Cortex of kidney (tissue), 1 donor: ENCODE measurements at places on chromosomes 11 and 22.

DNA sequence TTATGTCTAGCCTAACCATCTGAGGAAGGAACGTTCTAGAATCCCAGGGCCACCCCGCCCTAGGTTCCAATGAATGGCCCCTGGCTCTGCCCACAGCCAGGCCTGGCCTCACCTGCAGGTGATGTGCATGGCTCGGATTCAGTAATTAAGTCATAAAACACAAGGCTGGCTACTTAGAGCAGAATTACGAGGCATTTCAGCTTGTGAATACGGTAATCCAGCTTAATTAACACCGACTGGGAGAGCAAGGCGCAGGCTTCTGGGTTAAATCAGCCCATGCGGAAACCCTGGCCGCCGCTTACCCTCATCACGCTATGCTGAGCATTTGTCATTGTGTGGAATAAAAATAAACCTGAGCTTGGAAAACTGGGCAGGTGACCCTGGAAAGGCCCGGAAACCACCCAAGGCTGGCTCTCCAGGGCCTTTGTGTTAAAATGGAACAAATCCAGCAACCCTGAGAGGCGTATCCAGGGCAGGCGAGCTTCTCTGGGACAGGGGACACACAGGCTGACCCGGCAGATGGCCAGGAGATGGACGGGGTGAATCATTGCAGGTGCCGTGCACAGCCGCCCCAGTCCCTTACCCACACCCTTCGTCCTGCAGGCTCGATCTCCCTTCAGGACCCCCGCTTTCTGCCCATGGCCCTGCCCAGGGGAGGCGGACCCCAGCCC lies 220.2 kb downstream of the CTTN start:
- DNase-seq: no peak

DNA sequence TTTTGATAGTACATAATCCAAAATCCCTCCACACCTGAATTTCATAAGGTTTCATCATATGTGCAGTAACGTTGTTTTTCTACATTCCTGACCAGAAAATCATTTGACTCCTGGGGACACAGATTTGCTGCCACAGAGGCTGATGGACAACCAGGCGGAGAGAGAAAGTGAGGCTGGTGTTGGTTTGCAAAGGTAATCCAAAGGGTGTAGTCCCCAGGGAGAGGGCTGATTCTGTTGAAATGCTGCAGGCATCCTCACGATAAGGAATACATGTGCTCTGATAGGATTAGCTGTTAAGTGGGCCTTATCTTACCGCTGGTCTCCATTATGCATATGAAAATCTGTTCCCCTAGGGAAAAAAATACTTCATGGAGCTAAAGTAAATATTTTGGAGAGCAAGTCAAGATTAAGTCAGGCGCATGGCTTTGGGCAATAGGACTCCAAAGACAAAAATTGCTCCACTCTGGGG lies 8.1 kb downstream of the APOL6 start:
- DNase-seq: no peak

GRCh38 chr11:30565027-30565426 lies 21.1 kb downstream of the MPPED2 start:
- no peak for DNase-seq

DNA sequence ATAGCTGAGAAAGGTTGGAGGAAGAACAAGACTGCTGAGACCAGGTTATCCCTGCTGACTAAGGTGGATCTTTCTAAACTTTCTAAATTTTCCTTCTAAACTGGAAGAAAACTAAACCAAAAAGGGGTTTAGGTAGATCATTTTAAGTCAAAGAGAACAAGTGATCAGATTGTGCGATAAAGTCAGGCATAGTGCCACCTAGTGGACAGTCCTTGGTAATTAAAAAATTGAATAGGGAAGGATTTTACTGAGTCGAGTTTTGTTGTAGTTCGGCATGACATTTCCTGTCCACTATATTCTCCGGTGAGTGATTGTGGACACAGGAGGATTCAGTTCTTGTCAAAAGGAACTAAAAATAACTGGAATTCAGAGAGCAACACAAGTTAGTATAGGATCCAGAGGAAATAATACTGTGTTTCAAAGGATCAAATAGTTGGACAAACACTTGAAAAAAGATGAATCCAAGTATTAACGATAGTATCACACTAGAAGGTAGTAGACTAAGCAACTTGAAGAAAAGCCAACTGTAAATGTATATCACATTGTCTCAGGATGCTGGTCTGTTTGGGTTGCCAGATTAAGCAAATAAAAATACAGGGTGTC lies 1236.4 kb downstream of the FAM181B start:
- no peak for DNase-seq

DNA sequence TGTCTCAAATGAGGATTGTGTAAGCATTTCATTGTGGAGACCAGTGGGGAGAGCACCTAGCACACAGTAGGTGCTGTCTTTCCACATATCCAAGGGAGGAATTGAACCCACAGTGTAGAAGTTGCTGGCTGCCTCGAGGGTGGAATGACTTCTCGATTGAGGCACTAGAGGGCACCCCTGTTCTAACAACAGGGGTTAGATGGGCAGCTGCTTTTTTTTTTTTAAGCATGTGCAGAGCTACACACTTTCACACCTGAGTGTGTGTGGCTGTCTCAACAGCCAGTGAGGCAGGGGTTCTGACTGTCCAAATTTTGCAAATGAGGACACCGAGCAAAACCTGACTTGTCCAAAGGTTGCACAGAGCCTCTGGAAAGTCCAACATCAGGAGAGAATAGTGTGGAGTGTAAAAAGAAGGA lies 118.2 kb upstream of the CRYBB3 start:
- no peak for DNase-seq

DNA sequence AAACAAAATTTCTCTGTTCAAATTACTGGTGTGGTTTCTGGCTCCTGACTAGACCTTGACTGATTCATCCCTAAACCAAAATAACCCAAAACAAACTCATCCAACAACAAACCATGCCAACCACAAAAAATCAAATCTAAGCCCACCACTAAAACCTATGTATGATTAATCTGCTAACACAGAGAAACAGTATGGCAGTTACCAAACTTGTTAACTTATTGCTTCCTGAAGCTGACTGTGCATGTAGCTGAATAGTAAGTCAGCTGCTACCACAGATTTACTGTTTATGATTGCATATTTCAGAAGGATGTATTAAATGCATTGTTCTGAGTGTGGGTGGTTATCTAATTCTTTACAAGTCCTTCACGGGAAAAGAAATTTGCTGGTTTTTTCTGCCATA lies 231.1 kb downstream of the SWAP70 start:
- no peak for DNase-seq
